ENCODE measurements at places on chromosomes 6 and 20. TPM values are rescaled to one million over a fixed set of nuclear protein-coding genes. Genes with fewer than 3 reads are reported as not detected.

The RSPH4A gene
- 1.3 TPM for total RNA-seq

The MTO1 gene
- 39.9 TPM for total RNA-seq

The PPP1R14C gene
- total RNA-seq: 0.21 TPM

The HUS1B gene
- 4.5 TPM for total RNA-seq

The POPDC3 gene
- not detected for total RNA-seq

The SIRPB2 gene
- total RNA-seq: 8.8 TPM

The SYCP2L gene
- not detected for total RNA-seq

The EIF2S2 gene
- total RNA-seq: 30.2 TPM

The ADGRB3 gene
- total RNA-seq: 0.10 TPM

The TMEM170B gene
- total RNA-seq: 17.5 TPM

The BPIFA2 gene
- not detected for total RNA-seq

The SNRPB2 gene
- 57.5 TPM for total RNA-seq

The PHF20 gene
- total RNA-seq: 103 TPM

The WFDC10A gene
- not detected for total RNA-seq

The MDC1 gene
- 6.4 TPM for total RNA-seq

The SAMD3 gene
- 88.1 TPM for total RNA-seq

The RNF144B gene
- 26.1 TPM for total RNA-seq

The AVP gene
- total RNA-seq: not detected

All from mononuclear cell (primary cell).